ENCODE measurements at places on chromosomes 7 and 10.

GRCh38 chr10:117652228-117653169, 110.0 kb downstream of the EMX2 start:
- no peak for DNase-seq

- DNase-seq, result no peak
Observed at GRCh38 chr10:126969310-126969709, 64.1 kb downstream of the DOCK1 start.

DNA sequence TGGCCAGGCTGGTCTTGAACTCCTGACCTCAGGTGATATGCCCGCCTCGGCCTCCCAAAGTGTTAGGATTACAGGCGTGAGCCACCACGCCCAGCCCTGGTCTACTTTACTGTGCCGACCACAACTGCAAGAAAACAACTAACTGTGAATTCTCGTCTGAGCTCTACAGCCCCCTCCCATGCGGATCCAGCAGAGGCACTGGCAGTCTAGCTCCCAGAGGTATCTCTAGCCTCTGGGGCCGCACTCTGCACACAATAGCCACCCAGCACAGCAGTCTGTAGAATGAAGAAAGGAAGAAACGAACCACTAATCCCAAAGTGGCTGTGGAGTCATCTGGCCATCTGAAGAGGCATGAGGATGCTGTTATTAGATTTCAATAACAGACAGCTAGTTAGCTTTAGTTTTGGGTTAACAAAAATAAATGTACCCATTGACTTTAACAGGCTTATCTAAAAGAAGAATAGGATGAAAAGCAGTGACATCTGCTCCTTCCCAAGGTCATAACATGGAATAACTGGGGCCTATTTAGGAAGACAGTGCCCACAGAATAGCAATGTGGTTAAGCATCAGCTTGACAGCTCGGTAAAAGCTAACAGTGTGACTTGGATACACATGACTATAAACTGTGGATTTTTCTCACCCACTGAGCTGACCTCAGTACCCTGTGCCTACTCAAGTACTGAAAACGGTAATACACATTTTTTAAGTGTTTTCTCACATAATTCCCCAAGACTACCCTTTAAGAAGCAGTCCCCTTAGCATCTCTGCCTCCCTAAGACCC, 131.9 kb downstream of the TNS3 start:
- no peak for DNase-seq

- no peak for DNase-seq
Observed at GRCh38 chr7:11155883-11156282, 182.2 kb downstream of the PHF14 start.

DNA sequence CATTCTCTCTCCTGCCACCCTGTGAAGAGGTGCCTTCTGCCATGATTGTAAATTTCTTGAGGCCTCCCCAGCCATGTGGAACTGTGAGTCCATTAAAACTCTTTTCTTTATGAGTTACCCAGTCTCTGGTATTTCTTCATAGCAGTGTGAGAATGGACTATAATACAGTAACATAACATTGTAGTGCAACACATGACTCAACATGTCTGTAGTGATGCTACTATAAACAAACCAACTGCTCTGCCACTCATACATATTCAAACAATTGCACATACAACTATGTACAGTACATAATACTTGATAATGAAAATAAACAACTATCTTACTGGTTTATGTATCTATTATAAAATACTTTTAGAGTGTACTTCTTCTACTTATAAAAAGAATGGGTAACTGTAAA, 7.1 kb downstream of the ATOH7 start:
- DNase-seq, result no peak

DNA sequence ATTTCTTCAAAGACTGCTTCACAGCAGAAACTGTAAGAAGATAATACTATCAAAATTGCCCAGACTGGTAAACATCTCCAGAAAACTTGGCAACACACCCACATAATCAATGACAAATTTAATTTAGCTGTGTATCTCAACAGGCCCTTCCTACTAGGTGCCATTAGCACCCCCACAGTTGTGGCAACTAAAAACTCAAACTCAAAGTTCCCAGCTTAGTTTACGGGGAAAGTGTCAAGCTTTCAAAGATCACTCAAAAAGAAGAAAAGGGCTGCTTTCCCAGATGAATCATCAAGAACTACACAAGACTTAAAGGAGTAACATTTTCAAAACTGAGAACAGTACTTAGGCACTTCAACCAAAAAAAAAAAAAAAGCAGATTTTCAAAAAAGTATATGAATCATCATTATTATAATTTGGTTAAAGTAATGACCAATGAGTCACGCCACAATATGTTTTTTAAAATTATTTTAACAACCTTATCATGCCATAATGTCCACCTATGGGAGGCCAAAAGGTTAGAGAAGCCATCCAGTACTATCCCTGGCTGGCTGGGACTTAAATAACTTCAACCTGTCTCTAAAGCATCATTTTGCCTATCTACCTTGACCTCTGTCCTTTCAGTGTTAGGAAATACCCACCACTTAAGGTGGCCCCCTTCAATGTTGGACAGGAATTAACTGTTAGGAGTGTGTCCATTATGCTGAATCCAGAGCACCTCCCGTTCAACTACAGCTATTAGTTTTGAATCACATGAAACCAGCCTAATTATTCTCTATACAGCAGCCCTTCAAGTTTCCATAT, 90.8 kb downstream of the ZFAND4 start:
- no peak for DNase-seq

GRCh38 chr7:87505122-87505521, 29.6 kb upstream of the ABCB4 start:
- DNase-seq, result no peak

GRCh38 chr7:77893813-77894212, 95.2 kb downstream of the PHTF2 start:
- no peak for DNase-seq

DNA sequence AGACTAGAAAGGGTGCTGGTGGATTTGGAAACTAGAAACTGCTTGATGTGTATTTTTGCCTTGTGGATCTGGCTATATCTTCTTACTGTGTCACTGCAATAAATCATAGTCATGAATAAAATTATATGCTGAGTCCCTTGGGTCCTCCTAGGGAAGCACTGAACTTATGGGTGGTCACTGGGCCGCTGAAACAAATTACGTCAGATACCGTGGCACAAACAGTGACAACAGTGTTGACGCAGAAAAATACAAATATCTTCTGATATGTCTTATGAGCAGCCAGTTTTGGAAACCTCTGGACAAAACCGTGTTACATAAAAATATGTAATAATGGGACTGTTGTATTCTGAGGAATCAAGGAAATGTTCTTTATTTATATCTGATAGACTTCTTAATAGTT, 260.1 kb upstream of the SORCS1 start:
- no peak for DNase-seq

DNA sequence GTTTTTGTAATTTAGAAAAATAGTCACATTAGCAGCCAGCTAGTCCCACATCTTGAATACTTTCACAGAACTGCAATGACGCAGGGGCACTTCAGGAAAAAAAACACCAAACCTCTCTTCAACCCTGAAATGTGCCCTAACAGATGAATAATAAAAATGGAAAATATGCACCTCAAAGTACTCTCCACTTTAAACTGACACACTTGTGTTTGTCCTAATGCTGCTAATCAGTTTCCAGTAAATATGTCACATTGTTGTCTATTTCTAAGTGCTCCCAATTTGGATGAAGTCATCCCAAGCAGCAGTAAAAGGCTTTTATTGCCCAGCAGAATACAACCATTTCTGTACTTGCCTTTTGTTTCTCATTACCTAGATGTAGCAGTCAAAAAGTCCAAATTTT, 86.7 kb downstream of the PARD3 start:
- no peak for DNase-seq

DNA sequence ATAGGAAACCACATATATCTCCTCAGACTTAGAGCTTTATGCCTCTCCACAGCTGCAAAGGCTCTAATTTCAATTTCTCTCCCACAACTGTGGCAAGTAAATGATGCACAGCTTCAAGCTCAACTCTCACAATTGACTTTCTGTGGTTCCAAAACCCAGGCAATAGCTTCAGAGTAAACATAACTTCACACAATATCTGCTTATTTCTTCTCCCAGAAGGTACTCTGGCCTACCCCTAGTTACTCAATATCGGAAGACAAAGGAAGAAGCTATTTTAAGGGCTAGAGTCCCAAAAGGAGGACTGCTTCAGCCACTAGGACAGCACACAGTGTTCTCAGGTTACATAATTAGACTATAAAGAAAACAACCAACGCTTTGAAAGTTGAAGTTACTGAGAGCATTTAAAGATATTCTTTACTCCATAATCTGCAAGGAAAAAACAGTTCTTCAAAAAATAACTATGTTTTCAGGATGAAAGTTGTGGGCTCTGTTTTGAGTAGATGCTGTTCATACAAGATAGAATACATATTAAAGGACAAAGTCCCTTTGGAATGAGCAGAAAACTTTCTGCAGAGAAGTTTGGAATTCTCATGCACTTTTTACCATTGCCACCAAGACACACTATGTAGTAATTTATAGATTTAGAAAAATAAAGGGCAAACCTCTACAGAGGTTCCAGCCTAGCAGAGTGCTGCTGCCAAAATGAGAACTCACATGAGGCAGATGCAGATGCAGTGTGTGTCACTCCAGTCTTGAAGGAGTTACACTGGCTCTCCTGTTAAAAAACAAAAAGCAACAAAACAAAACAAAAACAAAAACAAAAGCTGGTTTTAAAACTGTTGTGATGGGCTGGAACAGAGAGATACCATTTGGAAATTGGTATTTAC, 81.8 kb downstream of the NT5C2 start:
- no peak for DNase-seq

DNA sequence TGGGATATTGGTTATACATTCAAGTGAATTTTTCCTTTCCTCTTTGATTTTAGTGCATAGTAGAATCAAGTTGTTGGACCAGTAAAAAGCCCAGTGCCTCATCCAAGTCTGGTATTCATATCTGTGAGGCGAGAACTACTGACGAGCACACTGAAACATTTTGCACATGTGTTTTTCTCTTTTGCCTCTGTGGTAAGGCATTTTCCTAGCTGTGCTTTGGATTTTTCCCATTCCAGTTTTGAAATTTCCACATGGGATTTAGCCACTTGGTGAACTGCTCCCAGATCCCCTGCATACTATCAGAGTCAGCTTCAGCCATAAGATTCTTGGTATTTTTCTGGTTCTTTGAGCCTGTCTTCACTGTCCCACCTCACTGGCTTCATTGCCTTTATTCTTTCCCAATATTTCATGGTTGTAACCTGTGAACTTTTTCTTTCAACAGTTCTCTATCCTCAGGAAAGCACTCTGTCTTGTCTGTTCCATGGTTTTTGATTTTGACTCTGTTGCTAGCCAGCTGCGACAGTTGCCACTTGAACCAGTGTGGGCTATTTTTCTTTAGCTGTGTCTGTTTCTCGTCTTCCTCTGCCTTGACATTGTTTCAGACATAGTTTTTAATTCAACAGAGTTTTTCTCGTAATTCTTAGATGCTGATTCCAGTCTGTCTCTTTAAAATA, 239.0 kb downstream of the REEP3 start:
- no peak for DNase-seq

GRCh38 chr10:48287417-48288391, 13.2 kb upstream of the FRMPD2 start:
- peak; percentile 82 for DNase-seq

DNA sequence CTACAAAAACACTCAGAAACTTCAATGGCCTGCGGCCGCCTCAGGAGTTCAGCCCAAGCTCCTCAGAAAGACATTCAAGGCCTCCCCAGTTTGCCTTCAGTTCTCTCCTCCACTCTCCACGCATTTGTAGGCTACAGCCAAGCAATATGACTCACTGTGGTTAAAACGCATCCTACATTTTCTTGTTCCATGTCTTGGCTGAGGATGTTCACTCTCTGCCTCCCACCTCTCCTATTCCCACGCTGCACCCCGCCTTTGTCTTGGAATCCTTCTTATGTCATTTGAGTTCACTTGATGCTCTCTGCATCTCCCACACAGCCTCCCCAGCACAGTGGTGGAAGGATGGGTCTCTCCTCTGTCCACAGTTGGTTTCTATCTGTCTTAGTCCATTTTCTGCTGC, 184.8 kb downstream of the NPSR1 start:
- no peak for DNase-seq

DNA sequence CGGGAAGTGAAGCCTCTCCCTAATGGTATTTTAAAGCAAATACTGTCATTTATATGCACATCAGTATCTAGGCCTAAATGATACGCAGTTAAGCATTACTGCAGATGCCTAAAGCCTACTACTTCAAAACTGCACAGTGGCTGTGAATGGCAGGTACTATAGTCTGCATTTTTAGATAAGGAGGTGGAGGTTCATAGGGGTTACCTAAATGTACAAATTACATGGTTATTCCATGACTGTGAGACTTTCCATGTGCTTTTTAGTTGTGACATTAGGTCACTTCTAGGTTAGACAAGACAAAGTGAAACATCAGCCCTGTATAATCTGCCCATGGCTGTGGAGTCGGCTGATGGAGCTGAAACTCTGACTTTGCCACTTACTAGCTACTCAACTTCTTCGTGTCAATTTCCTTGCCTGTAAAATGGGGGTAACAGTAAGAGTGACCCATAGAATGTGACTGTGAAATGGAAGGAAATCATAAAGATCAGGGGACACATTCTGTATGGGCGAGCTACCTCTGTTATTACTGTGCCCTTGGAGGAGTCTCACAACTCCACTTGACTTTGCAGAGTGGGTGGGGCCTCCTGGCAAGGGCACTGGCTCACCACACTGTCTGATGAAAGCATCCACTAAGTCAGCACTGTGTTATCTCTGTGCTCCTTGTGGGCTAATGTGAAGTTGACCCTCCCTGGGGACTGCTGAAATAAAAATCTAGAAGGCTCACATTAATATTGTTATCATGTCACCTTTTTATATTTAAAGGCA, 239.4 kb downstream of the TNS3 start:
- no peak for DNase-seq
